Effector CD4-positive, alpha-beta T cell (primary cell): ENCODE measurements at places on chromosomes 5 and 9.

GRCh38 chr5:107736638-107737037, 65.9 kb upstream of the EFNA5 start:
- DNase-seq = no peak

- DNase-seq = no peak
Observed at GRCh38 chr5:152811988-152812387, 406.9 kb upstream of the NMUR2 start.

- no peak for DNase-seq
Observed at GRCh38 chr5:123482258-123482657, 29.7 kb upstream of the CSNK1G3 start.

GRCh38 chr5:87784879-87785495, 372.3 kb upstream of the CCNH start:
- no peak for DNase-seq

DNA sequence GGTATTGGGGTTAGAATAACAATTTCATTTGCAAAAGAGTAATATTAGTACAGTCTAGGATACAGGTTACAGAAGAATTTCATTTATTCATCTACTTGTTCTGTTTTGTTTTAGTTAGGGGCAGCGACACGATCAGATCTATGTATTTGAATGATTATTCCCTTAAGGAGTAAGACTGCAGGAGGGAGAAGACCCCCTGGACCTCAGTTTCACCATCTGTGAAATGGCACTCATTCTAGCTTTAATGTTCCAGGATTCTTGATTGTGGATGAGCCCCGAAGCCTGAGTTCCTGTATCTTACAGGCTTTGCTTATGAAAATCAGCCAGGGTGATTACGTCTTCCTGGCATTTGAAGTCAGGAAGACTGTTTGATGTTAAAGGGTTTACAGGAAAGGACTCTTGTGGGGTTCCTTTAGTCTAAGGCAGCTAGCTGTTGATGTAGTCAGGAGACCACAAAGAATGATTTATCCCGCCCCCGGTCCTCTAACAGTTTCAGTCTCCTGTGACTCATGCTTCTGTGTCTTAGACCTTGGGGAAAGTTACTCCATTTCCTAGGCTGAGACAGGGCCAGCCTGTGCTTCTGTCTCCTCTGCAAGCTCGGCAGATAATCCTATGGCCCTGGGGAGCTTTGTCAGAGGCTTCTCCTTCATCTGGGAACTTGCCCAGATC, 11.5 kb downstream of the SMIM3 start:
- DNase-seq = peak; percentile 41

DNA sequence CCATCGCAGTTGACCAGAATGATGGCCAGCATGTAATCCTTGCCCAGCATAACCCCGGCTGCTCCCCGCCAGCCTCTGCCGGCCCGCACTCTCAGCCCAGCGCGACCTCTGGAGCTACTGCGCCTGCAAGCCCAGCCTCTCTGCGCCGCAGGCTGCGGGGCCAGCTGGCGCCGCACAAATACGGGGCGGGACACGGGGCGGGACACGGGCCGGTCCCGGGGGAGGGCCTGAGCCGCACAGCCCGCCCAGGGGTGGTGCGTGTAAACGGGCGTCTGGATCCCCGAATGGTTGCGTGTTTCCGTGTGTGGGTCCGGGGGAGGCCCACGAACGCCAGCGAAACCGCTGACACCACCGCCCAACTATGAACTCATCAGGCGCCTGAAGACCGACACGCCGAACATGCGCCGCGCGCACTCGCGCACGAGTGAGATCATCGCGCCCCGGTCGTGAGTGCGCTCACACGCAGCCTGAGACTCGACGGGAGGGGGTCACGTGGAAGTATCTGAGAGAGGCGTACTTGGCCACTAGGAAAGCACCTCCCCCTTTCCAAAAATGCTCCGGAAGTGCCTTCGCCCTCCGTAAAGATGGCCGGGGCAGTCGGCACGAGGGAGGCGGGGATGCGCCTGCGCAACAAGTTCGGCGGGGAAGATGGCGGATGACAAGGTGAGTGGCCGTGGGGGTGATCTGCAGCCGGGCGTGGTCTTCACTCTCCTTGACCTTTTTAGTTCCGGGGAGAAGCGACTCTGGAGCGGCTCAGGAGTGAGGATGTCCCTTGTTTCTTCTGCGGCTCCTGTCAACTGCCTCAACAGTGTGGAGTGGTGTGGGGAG, at the start of the genes APBB3 and SLC35A4:
TSS of gene APBB3 (minus strand) at position 403 of the 828 bp plus-strand sequence. CDS start at position 50, 353 bp downstream.
TSS of gene SLC35A4 (plus strand) at position 633 of the 828 bp plus-strand sequence. CDS start 2,342 bp downstream, outside the sequence.
- peak; percentile 97 for DNase-seq

DNA sequence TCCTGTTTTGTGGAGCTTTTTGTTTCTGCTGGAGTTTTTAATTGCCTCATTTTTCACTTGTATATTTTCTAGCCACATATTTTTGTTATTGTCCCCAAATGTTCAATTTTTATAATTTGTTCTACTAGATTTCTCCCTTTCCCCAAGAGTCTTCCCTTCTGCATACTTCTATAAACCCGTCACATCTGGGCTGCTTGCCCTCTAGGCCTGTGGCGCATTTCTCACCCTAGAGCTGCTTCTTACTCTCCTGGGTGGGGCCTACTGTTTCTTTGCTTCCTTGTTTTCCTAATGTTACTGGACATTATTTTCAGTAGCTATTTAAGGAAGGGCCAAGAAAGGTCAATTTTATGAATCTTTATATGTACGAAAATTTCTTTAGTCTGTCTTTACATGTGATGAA, 51.5 kb downstream of the NXNL2 start:
- no peak for DNase-seq

DNA sequence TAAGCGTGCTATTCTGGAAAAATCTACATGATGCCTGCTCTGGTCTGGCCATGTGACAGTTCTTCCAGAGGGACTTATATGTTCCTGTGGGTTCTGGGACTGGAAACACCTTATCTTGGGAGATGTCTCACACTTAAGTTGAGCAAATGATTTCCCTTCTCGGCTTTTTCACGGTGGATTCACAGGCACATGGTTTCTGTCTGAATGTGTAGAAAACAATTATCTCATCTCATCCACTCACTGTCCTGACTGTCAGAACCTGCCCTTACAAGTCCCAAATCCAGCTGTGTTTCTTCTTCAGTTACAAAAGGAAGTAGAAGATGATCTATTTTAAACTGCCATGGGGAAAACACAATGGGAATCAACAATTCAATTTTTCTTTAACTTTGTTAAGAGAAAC, 184.0 kb downstream of the SYK start:
- DNase-seq = no peak

- DNase-seq = no peak
Observed at GRCh38 chr5:8568858-8569257, 699.9 kb downstream of the MTRR start.

- no peak for DNase-seq
Observed at GRCh38 chr5:56329652-56330051, 96.5 kb upstream of the ANKRD55 start.

DNA sequence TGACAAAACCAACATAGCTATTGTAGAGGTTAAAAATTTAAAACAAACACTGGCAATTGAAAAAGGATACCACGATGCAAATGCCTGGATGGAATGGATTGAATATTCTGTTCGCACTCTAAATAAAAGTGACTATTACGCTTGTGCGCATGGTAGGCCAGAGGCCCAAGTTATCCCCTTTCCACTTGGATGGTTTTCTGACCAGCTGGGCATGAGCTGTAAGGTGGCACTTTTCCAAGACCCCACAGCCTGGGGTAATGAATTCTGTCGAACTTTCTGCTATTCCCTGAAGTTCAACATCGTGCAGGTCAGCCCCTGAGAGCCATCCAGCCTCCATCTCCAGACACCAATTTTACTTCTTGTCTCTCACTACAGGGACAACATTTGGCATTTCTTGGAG, 5.4 kb upstream of the RNF180 start:
- no peak for DNase-seq

DNA sequence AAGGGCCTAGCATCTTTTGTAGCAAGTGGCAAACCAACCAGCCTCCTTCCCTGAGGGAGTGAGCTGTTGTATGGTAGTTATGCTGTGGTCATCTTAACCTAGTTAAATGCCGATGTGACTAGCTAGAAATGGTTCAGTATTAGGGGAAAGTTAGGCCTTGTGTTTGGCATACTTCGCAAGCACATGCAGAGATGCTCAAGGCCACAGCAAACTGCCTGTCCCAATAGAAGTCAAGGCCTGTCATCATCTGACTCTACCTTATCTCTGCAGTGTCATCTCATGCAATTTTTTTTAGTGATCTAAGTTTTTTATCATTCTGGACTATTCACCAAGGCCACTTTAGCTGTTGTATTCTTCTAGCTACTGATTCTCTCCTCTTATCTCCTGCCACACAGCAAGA, 5.2 kb upstream of the EXOSC3 start:
- DNase-seq = no peak

DNA sequence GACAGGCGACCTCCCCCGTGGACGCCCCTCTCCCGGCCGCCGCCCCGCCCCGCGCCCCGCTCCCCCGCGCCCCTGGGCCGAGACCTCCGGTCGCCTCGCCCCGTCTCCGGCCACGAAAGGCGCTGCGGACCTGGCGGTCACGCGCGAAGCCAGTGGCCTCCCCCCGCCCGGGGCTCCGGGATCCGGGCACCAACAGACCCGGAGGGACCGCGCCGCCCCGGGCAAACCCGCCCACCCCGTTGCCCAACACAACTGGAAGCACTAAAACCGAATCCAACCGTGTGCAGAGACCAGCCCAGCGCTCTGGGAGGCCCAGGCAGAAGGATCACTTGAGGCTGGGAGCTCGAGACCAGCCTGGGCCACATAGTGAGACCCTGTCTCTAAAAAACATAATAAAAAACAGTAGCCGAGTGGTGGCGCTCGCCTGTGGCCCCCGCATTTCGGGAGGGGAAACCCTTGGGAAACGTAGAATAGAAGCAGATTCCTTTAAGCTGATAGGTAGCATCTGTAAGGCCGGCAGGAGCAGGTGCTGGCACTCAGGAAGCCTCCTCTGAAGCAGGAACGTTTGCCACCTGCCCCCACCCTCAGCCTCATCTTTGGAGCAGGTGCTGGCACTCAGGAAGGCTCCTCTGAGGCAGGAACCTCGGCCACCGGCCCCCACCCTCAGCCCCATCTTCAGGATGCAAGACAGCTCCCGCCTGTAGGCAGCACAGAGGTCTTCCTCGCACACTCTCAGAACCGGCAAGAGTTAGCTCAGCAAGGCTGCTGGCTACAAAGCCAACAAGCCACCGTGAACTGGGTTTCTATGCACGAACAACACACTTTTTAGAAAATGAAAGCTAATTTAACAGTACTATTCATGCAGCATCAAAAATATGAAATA, 4.6 kb upstream of the SLC9A3 start:
- DNase-seq = no peak

DNA sequence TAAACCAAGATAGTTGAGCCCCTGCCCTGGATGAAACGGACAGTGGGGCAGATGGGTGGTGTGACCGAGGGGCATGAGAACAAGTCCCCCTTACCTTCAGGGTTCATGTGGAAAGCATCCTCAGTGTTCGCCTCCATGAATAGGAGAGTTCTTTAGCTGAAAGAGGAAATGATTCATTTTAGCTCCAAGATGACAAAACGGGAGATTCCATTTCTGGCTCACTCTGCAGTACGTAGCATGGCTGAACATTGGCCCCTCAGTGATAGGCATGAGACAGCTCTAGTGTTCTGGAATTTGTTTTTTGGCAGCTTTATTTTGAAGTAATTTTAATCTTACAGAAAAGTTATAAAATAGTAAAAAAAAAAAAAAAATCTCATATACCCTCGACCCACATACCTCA, 70.2 kb upstream of the AGXT2 start:
- no peak for DNase-seq

- DNase-seq = no peak
Observed at GRCh38 chr5:179327021-179327735, 18.1 kb downstream of the ADAMTS2 start.

DNA sequence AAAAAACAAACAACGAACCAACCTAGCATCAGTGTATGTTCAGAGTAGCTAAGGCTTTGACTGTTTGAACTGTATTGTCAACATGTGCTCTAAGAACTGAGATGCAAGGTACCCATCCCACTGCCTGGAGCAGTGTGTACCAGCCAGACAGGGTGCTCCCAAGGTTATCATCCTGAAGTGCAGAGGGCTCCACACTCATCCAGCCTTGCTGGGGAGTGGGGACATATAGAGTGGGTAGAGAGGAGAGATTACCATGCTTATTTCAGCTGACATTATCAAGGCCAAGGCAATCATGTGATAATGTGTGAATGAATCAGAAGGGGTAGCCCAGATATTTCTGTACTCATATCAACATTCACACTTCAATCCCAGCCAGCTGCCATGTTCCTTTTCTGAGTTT, 68.7 kb upstream of the ZNF622 start:
- DNase-seq = no peak

GRCh38 chr5:149229298-149229937, 42.2 kb upstream of the AFAP1L1 start:
- no peak for DNase-seq

DNA sequence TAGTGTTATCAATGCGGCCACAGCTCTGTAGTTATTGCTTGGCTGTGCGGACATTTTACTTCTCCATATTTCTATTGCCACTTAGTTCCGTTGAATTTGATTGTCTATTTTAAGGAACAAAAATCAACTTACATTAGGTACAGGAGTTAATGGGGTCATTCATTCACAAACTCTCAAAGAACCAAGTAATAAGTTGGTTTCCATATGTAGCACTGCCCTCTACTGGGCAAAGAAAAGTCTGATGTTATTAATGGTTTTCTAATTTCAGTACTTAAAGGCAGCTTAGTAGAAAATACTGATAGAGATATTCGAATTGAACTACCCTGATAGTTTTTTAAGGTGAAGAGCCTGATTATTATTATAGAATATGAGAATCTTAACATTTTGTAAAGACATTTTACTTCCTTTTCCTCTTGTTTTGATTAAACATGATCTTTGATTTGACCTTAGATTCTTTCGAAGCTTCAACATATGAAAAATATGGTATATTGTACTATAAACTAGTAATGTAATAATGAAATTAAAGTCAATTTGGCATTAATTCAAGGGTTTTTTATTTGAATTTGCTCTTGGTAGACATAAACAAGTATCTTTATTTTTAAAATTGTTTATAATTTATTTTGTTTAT, 119.5 kb upstream of the CTNND2 start:
- no peak for DNase-seq

DNA sequence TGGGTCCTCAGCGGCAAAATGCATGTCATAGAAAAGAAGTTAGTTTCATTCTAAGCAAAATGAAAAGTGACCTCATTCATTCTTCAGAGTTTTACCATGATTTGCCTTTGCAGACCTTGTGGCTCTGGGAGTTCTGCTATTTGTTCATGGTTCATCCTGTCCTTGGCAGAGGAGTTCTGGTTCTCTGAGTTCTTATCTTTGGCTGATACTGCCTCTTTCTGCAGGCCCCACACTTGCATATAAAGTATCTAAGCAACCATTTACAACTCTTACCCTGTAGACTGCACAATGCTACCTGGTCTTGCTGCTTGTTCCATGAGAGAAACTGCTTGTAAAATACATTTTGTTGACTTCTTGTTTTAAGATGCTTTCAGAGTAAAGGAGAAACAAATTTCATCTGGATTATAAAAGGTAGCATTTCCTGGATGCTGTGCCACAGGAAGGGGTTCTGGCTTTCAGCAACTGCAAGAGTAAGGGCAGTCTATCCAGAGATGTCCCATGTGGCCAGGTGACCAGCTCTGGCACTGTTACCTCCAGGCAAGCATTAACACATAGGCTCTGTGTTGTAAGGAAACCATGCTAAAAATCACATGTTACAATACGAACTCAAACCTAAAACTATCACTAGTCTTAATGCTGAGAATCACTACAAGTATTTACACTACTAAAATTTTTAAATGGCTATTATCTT, 513.2 kb downstream of the SPOCK1 start:
- no peak for DNase-seq
